ENCODE measurements at places on chromosomes 5 and 9. TPM values are rescaled to one million over a fixed set of nuclear protein-coding genes. Genes with fewer than 3 reads are reported as not detected.

- no peak for DNase-seq
Observed at GRCh38 chr5:124783794-124784193, 37.4 kb upstream of the ZNF608 start.

GRCh38 chr5:128965011-128965637 is at the start of gene SLC27A6:
Gene SLC27A6, plus strand, starts transcription at chr5:128965488. Its CDS starts 650 bp downstream, at chr5:128966138.
- peak; percentile 16 for DNase-seq

GRCh38 chr5:81006947-81007636 is 46.9 kb downstream of the RASGRF2 start:
- no peak for DNase-seq

DNA sequence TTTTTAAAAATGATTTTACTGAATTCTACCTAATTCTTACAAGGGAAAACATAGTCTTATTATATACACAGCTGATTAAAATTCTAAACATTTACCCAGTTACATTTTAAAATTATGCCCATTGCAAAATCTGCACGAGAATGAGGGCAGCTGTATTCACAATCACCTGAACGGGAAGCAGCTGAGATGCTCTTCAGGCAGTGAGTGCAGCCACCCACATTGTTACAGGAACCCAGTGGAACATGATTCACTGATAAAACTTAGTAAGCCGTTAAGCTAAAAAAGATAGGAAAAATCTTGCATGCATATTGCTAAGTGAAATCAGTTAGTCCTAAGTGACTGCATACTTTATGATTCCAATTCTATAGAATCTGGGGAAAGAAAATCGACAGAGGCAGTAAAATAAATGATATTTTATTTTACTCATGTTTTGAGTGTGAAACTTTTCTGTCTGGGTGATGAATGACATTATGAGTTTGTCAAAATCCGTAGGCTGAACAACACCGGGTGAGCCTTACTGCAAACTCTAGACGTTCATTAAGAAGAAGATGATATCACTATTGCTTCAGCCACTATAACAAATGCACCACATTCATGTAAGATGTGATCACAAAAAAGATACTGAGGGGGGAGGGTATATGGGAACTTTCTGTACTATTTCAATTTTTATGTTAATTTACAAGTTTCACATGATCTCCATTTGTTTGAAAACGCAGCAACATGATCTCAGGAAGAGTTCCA is 39.1 kb upstream of the FLT4 start:
- no peak for DNase-seq

- peak; percentile 76 for DNase-seq
Observed at GRCh38 chr9:98790842-98791607, 5.3 kb downstream of the ANKS6 start.

- DNase-seq, result no peak
Observed at GRCh38 chr5:53984971-53985370, 325.4 kb downstream of the ARL15 start.

DNA sequence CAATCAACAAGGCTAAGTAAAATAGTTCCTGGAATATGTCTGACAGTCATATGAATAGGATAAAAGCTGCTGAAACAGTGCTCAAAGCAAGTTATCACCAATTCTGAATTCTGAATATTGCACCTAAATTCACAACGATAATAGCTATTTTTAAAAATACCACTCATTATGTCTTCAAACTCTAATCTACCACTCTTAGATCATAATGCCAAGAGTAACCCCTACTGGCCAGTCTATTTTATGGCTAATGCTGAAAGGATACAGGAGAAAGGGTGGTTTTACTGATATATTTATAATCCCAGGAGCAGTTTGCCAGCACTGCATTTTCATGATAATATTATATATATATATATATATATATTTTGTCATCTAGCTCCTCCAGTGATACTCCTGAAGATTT is 232.8 kb downstream of the PDE4D start:
- DNase-seq, result no peak

- DNase-seq, result no peak
Observed at GRCh38 chr5:158559066-158559465, 540.6 kb downstream of the EBF1 start.

Gene ORM2
- total RNA-seq, result not detected

Gene FOXI1
- total RNA-seq, result not detected

Gene ZNF883
- total RNA-seq, result 8.7 TPM

Gene STKLD1
- 2.8 TPM for total RNA-seq

Gene FAM153A
- not detected for total RNA-seq

Data from neural crest cell (in vitro differentiated cells).